Heart left ventricle (tissue), 16 donors: ENCODE measurements at places on chromosomes 16 and 17.
A peak's percentile ranks its signal among the peaks of the same experiment; 100 is the strongest.

- DNase-seq, result no peak
Measured at GRCh38 chr16:77470851-77471250, 36.0 kb upstream of the ADAMTS18 start.

GRCh38 chr17:33776304-33776703, 478.8 kb upstream of the CCL2 start:
- DNase-seq, result no peak

DNA sequence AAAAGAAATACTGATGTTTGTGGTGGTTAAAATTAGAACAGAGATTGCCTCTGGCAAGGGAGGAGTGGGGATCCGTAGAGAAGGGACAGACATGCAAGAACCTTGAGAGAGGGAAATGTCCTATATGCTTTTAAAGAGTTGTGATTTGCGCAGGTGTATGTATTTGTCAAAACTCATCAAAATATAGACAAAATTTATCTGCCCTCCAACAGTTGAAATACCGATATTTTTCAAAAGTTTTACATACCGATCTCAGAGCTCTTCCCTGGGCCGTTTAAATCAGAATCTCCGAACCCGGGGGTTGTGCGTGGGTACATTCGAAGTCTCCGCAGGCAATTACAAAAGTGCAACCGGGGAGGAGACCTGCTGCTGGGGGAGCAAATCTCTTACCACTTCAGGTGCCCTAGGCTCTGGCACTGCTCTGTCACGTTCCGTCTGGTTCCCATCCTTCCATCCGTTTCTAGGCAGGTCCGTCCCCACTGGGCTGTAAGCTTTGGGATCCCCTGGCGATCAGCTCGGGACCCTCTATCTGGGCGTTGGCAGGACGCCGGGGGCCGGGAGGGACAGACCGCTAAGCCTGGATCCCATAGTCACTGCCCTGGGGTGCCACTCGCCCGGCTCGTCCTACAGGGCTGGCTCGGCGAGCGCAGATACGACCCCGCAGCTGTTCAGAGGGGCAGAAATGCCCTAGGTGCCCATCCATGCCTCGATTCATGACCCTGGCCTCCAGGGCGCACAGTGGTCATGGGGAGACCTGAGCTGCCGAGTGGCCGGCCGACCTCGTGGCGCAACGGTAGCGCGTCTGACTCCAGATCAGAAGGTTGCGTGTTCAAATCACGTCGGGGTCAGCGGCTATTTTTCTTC, 4.2 kb downstream of the BORCS6 start:
- DNase-seq, result peak; percentile 93

- DNase-seq, result no peak
Measured at GRCh38 chr16:75111514-75111940, 5.1 kb downstream of the LDHD start.

DNA sequence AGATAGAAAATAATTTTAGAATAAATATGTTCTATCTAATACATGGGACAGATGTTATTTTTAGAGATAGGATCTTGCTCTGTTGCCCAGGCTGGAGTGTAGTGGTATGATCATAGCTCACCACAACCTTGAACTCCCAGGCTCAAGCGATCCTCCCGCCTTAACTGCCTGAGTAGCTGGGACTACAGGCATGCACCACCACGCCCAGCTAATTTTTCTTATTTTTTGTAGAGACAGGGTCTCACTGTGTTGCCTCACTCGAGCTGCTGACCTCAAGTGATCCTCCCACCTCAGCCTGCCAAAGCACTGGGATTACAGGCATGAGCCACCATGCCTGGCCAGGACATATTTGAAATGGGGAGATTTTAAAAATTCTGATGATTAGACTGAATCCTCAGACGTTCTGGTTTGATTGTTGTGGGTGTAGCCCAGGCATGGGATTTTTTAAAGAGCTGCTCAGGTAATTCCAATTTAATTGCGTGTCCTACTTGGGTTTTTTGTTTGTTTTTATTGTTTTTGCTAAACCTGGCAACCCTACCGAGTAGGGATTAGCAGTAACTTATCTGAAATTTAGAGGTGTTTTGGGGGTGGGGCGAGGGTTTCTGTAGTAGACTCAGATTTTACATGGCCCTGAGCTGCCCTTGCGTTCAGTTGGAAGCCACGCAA, 142.9 kb downstream of the RAB11FIP4 start:
- no peak for DNase-seq

DNA sequence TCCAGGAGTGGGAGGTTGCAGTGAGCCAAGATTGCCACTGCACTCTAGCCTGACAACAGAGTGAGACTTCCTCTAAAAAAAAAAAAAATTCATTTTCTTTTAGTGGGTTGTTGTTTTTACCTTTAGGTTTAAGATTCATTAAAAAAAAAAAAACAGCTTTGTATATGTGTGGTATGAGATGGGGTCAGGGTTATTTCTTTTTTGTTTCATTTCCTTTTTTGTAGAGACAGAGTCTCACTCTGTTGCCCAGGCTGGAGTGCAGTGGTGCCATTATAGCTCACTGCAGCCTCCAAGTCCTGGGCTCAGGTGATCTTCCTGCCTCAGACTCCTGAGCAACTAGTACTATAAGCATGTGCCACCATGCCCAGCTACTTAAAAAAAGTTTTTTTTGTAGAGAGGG, 47.0 kb downstream of the BCAS3 start:
- no peak for DNase-seq

- DNase-seq, result no peak
Measured at GRCh38 chr16:68951991-68952877, 108.9 kb downstream of the TANGO6 start.

DNA sequence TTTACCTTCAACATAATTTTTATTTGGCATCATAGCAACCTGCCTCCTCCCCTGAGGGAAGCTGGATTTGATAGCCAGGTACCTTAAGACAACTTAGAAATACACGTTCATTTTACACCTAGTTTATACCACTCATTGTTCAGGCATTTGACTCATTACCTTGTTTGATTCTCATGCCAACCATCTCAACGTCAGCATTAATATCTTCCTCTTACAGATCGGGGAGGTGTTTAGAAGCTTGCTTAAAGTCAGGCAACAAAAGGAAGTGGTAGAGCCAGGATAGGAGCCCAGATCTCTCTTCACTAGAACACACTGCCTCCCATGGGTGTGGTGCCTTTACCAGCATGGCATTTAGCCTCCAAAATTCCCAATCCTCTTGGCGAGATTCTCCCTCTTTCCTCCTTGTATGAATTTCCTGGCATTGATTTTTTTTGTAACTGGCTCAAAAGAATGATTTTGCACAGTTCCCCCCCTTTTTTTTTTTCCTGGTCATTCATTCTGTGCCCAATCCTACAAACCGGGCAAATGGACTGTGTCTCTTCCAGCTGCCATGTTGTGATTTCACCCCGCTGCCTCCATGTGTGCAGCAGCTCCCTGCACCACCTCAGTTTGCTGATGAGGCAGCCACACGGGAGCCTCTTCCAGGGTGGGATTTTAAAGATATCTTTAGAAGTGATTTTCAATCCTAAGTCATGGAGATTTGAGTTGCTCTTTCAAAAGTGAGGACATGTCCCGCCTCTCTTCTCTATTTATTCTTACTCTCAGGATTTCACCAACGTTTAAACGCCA, 383.6 kb downstream of the UTP18 start:
- no peak for DNase-seq

DNA sequence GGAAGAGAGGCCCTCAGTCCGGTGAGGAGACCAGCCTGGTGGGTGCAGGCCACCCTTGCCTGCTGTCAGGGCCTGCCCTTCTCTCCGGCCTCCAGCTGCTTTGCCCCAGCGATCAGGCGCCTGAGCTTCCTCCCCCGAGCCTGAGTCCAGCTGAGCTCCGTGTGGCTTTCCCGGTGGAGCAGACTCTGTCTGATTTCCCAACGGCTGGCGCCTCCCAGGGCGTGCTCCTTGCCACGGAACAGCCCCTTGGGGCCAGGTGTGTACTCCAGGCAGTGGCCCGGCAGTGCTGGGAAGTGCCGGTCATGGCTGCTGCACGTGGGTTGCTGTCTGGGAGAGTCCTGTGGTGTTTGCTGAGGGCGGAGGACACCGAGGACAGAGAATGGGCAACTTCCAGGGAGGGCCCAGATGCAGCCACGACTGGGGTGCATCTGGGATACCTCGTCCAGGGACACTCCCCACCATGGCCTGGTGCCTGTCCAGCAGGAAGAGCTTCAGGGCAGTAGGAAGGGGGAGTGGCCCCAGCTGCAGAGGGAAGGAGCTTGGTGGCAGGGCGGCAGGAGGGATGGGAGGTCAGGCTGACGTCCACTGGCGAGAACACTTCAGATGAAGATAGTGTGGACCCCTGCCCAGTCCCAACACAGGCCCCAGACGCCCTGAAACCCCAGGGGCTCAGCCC, 22.5 kb downstream of the METRNL start:
- no peak for DNase-seq

DNA sequence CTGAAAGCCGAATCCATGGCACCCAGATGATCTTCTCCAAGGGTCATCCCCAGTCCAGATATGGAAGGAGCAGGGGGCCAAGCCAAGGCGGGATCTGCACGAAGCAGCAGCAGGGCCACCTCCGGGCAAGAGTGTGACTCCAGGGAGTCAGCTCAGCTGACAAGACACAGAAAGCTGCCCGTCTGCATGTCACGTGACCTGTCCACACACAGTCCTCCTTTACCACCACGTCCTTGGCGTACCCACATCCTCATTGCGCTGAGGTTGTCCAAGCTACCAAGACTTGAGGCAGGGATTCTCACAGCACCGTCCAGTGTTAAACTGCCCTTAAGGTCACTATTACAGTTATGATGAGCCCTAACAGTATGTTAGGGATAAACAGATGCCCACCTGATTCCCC, 11.3 kb upstream of the CYTH1 start:
- no peak for DNase-seq

GRCh38 chr17:29699283-29699682, 76.6 kb upstream of the CORO6 start:
- DNase-seq, result no peak

DNA sequence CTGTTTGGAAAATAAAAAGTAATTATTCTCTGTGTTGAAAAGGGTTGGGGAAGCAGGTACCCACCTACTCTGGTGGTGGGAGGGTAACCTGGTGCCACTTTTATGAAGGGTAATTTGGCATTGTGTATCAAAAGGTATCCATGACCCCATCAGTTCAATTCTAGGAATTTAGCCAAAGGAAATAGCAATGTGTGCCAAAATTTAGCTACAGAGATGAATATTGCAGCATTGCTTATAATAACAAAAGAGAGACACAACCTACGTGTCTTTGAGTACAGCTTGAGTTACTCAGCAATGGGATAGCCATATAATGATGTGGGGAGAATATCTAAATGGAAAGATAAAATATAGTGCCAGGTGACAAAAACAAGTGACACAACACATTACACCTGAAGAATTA, 170.7 kb downstream of the NTN1 start:
- DNase-seq, result no peak

DNA sequence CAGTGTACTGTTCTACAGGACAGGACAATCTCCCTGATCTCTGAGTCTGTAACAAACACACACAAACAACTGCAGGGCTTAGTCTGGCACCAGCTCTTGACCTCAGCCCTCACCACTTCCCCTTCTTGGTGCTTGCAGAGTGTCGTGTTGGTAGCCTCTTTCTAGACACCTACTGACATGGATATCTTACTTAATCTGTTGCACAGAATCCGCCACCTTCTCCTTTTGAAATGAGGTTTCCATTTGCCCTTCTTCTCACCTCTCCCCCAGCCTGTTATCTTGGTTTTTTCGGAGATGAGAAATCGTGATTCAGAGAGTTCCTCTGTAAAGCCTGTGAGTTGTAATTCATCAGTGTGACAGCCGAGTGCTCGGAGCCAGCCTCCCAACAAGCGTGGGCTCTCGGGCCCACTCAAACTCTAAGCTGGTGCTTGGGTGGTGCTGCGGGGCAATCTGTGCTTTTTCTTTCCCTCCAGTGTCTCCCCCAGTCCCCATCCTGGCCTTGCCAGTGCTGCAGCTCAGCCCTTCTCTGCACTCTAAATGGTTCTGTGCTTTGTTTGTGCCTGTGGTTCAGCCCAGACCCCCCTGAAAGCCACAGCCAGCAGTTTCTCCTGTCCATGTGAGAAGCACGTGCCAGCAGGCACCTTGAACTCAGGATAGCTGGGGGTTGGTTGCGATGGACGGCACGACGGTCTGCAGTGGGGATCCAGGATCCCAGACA, 28.1 kb downstream of the KIAA0513 start:
- no peak for DNase-seq

DNA sequence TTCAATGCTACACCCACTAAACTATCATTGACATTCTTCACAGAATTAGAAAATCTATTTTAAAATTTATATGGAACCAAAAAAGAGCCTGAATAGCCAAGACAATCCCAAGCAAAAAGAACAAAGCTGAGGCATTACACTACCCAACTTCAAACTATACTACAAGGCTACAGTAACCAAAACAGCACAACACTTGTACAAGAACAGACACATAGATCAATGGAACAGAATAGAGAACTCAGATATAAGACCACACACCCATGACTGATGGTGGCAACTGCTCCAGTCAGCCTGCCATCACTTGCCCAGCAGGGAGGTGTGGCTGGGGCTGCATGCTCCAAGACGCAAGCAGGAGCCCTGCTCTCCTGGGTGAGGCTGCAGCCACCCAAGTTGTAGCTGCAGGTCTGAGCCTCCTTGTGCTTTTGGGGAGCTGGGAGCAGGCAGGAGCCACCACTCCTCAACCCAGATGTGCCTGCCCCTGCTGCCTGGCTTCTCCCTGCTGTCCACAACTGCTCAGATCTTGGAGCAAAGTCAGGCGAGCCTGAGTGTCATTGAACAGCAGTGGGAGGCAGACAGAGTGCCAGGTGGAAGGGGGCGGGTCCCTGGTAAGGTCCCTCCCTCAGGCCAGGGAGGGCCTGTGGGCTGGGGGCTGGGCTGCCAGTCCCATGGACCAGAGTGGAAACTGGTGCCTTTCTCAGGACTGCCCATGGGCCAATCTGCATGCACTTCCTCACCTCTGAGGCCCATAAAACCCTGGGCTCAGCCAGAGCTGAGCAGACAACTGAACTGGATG, 24.7 kb downstream of the SSH2 start:
- no peak for DNase-seq
